ENCODE measurements at places on chromosomes 2 and 18.

DNA sequence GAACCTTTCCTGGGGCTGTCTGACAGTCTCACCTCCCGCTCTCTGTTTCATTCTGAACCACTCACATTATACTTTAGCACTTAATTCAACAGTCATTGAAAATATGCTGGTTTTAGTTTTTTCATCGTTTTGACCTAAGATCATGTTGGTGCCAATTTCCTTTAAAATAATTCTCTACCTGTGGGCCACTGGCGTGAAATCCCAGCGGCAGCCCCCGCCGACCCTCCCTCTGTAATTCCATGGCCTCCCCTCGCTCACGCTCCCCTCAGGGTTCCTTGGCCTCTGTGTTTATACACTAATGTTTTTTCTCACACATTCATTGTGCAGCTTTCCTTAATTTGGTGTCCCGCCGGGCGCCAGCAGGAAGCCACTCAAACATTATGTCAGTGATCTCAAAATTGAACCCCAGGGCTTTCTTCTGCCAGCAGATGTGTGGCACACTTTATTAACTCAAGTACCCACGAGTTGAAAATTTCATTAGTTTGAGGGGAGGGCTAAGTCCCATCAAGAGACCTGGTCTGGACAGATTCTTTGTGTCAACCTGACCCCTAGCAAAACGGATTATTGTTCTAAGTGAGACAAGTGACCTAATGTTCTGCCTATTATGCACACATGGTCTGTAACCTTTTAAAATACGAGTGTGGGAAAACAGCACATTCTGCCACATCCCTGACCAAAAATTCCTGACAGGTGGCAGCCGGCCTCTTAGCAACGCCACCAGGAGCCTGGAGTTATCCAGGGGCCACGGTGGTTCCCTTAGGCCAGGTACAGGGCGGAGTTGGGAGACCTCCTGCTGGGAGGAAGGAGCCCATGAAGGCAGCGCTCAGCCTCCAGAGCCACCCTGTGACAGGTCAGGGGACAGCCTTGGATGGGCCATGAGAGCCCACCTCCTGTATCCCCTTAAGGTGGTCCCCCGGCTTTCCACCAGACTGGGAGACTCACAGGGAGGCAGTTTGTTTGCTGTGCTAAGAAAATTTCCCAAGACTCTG is 53.1 kb downstream of the APOB start:
- no peak for DNase-seq

GRCh38 chr2:239918749-239919148 is 106.4 kb downstream of the NDUFA10 start:
- DNase-seq = no peak

DNA sequence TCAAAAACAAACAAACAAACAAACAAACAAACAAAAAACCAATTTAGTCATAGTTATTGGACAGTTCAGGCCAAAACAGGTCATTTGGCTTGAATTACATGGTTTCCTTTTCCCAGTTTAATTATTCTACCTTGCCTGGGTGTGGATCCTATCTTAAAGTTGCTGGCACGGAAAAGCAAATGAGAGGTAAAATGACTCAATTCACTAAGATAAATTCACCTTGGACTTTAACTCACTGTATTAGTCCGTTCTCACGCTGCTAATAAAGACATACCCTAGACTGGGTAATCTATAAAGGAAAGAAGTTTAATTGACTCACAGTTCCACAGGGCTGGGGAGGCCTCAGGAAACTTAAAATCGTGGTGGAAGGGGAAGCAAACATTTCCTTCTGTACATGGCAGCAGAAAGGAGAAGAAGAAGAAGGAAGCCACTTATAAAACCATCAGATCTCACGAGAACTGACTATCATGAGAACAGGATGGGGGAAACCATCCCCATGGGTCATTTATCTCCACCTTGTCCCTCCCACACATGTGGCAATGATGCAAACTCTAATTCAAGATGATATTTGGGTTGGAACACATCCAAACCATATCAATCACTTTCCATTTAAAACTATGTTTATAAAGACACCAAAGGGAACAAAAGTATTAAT is 22.5 kb upstream of the TRAPPC8 start:
- no peak for DNase-seq

DNA sequence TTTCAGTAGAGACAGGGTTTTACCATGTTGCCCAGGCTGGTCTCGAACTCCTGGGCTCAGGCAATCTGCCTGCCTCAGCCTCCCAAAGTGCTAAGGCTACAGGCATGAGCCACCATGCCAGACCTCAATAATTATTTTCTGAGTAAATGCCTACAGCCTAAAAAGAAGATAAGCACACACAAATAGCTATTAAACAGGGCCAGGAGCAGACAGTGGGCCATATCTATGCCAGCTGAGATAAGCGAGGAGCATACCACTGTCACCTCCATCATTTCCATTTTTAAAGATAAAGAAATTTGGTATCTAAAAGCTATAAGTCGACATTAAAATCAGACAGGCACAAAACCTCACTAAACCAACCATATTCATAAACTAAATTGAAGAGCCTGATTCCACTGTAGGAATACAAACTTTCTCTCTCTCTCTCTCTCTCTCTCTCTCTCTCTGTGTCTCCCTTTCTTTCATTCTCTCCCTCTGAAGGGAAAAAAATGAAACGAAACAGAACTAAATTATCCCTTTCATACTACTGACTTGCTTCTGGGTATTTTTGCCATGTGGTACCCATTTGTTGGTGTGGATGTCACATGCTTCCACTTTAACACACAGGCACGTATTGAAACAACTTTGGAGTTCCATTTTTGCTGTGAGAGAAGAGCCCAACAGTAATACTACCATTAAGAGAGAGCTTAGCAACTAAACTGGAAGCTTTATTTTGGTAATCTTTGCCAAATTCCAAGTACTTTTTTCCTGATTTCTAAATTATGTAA is 51.0 kb downstream of the FARSB start:
- DNase-seq = no peak

DNA sequence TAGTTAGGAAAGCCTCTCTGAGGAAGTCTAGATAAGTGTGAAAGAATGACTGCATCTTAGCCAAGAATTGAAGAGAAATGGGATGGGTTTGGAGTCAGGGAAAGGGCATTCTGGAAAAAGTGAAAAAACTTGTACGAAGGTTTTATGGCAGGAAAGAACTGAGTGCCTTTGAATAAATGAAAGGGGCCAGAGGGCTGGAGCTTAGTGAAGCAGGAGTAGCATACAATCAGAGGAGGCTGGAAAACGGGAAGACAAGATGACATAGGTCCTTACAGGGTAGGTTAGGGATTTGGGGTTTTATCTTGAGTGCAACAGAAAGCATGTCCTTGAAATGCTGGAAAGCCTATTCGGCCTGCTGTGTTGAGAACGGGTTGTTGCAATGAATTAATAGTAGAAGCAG is 152.6 kb upstream of the RND3 start:
- DNase-seq = no peak

- peak; percentile 47 for DNase-seq
These were observed 102.9 kb upstream of the SLC8A1 start for GRCh38 chr2:40554665-40555294.

DNA sequence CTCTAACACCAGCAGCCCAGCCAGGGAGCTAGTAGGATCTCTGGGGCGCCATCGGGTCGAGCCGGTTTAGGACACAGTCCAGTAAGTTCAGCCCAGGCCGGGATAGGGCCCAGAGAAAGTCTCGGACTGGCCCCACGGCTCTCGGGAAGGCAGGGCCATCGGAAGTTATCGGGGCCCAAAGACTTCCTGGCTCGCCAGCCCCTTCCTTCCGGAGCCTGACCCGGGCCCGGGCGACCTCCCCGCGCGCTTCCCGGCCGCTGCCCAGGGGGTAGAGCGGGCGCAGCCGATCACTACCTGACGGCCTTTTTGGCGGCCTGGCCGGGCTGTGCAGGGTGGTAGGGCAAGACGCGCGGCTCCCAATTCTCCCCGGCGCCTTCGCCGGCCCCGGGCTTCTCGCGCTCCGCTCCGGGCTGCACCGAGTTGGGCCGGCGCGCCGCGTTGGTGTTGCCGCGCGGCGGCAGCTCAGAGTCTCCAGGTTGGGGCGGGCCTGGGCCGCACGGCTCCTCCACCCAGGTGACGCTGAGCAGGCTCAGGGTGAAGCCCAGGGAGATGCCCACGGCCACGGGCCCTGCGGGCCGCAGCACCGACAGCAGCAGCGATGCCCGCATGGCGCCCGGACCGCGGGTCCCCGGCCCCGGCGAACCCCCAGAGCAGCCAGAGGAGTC is 546 bp downstream of the CHPF start:
- DNase-seq = no peak

GRCh38 chr2:179604598-179604997 is 256.8 kb downstream of the ZNF385B start:
- no peak for DNase-seq

GRCh38 chr2:102235491-102235890 is 48.7 kb downstream of the IL1RL2 start:
- DNase-seq = peak; percentile 56

DNA sequence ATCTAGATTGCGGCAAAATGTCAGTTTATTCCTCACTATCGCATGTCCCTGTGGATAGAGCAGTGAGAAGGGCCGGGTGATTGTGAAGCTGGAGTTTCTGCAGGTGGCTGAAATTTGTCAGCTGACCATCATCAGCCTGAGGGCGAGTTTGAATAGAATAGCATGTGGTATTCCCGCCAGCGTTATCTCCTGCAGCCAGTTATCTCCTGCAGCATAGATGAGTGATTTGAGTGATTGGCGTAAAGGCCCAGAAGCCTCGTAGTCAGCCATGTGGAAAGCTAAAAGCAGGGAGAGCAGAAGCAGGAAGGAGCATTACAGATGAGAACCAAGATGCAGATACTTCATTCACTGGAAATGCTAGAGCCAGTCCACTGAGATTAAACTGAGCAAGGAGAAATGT is 65.5 kb downstream of the CABLES1 start:
- no peak for DNase-seq

GRCh38 chr2:192236136-192236535 is 41.4 kb upstream of the TMEFF2 start:
- no peak for DNase-seq

GRCh38 chr2:118968961-118969733 is 27.2 kb downstream of the MARCO start:
- DNase-seq = no peak

DNA sequence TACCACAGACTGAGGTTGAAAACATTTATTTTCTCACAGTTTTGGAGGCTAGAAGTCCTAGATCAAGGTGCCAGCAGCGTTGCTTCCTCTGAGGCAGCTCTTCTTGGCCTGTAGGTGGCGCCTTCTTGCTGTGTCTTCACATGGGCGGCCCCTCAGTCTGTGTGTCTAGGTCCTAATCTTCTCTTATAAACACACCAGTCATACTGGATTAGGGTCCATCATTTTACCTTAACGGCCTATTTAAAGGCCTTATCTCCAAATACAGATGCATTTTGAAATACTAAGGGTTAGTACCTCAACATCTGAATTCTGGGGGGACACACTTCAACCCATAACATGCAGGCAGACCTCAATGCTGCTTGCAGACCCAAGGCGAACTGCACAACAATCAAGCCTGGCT is 4.4 kb upstream of the RMC1 start:
- DNase-seq = peak; percentile 80

All from activated CD4-positive, alpha-beta memory T cell treated with anti-CD3 and anti-CD28 coated beads for 36 hours (primary cell).